DMS53 (cell line): ENCODE measurements at places on chromosomes 4 and X.

DNA sequence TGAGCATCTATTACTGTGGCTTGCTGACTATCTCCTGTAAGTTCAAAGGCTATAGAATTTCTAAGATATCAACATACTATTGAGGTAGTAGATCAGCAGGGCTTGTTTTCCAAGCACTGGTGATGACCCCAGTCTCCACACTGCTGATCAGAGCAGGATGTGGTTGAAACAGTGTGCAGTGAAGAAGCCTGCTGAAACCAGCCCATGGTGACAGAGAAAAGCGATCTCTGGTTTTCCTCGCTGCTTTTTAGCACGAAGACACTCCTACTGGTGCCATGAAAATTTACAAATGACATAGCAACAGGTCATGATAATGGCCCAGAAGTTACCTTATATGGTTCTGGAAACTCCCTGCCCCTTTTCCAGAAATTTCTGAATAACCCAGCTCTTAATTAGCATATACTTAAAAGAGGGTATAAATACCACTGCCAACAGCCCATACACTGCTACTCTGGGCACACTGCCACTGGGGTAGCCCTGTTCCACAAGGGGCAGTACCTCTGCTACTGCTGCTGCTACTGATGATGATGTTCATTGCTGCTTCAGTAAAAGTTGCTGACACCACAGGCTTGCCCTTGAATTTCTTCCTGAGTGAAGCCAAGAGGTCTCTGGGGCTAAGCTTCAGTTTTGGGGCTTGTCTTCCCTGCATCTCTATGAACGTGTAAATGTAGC, 1689.5 kb upstream of the PCDH10 start:
- no peak for DNase-seq

- no peak for DNase-seq
These were observed 7.8 kb upstream of the TMPRSS11D start for GRCh38 chr4:67891645-67892044.

DNA sequence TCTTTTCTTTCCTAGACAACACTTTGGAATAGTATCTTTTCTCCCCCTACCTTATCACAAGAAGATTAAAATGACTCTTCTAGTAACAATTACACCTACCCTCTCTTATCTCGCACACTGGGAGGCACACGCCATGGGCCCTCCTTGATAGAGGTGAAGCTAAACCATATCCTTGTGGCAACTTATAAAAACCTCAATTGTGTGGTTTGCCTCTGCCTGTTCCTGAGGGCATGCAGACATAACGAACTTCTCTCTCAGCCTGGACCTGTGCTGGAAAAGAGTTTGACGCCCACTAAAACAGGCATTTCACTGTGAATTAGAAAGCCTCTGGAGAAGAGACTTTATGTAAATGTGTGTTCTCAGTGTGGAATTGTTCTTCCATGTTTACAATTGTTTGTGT, 141.2 kb downstream of the NDST3 start:
- no peak for DNase-seq

DNA sequence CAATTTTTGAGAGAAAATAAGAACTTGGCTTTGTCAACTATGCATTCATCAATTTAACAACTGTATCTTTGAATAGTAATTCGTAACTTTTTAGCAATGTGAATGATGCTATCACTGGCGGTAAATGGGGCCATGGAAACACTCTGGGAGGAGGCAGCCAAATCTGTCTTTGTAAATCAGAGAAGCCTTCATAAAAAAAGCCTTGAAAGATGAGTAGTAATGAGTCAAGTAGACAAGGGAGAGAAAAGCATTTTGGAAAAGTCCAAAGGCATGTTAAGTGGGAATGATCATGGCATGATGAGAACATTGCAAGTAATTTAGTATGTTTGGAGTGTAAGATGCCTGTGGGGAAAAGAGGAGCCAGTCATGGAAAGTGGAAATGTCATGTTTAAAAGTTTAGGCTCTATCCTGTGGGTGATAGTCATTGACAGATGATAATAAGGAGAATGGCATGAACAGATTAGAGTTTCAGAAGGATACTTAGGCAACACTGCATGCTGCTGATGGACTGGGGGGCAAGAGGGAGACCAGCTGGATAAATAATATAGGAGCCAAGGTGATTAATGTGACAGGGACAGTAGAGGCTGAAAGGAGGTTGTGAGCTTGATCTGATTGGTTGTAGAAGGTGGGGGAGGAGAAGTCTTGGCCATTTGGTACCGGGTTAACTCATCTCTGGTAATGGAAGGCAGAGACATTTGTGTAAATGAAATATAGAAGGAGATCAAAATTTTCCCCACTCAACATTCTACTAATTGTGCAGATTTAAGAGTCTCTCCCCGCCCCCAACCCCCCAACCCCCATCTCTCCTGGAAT, 16.3 kb downstream of the SPRY1 start:
- no peak for DNase-seq

- DNase-seq: no peak
These were observed 3.3 kb downstream of the SLC25A6 start for GRCh38 chrX:1388651-1389050.

DNA sequence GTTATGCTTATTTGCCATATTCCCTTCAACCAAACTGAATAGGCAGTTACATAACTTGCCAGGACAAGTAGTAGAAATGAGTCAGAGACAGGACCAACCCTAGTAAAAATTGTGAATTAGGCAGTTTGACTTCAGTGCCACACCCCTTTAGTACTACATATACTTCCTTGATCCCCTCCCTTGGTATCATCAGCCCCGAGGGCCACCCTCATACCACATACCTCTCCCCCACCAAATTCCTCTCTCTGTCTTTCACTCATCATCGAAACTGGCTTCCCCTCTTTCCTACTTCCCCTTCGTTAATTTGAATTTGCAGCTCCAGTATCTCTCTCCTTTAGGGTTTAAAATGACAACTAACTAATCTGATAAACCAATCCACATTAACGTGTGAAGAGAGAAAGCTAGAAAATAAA, 7.9 kb upstream of the PTPN13 start:
- DNase-seq: no peak

GRCh38 chrX:29388509-29388908, 801.3 kb downstream of the IL1RAPL1 start:
- DNase-seq: no peak

DNA sequence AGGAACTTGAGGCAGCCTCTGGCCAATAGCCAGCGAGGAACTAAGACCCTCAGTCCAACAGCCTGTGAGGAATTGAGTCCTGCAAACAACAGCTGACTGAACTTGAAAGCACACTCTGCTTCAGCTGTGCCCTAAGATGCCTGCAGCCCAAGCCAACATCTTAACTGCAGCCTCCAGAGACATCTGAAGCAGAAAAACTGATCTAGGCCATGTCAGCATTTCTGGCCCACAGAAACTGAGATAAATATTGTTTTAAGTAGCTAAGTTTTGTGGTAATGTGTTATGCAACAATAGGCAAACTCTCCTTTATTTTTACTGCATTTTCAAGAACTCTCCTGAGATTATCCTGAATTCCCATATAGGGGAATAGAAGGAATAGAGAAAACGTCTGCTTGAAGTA, 24.4 kb upstream of the PIGA start:
- no peak for DNase-seq

DNA sequence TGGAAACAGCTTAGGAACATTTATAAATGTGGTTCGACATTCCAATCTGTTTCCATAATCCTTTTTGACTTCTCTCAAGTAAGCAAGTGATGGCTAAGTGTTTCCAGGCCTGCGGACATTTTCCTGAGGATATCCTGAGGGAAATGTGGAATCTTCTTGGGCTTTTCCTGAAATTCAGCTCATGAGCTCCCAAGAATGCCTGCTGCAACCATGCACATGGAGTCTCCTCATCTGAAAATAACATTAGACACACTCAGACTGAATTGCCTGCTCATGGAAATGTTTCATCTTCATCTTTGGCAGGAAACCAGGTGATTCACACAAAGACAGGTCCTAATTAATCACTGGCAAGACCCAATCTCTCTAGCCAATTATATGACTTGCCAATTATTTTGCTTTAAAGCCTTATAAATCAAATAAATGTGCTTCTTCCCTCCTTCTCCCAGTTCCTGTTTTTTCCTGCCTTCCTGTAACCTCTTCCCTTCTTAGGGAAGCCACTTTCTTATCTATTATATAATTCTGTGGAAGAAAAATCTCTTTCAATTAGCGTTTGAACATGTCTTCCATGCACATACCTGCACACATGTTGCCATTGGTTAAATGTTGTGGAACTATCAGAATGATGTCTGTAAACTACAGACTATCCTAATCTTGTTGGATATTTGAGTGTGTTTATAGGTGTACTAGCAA, 104.6 kb upstream of the MXRA5 start:
- DNase-seq: no peak

DNA sequence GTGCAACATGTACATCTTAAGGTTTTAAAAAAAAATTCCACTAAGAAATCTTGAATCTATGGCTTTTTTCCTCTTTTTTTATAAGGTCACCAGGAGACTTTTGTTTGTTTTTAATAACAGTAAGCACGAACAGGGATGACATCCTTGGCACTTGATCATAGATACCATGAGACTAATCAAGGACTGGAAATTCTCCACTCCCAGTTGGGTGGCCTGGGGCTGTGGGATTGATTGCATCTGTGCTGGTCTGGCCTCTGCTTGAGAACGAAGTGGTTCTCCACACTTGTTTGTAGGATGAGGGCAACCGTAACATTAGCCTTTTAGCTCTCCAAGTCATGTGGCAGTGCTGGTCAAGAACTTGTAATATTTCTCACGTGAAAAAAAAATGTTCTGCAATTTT, 35.4 kb downstream of the SNX25 start:
- DNase-seq: no peak

DNA sequence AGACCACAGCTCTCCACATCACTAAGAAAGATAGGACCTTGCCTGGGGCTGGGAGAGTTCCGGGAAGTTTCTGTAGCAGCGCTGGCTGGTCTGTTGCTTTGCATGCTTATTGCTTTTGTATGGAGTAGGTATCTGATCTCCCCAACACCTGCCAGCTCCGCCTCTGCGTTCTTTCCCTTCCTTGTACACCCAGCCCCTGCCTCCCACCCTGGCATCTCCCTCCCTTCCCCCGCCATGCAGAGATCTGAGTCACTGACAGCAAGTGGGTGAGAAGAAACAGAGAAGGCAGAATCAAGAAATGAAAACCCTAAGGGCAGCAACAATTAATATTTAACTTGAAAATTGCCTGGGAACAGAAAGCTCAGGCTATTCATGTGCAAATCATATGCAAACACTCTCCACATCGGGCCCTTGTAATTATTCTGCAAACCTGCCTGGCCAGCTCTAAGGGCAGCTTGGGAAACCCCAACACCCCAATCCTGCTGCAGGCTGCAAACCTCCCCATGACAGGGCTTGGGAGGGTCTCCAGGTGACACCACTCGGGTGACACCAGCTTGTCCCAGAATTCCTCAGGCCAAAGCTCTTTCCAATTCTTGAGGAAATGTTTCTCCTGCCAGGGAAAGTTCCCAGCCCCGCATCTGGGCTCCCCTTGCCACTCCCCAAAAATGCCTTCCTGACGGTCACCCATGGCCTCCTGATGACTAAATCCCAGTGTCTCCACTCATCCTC, 257.2 kb downstream of the FBXW7 start:
- DNase-seq: peak; percentile 82

DNA sequence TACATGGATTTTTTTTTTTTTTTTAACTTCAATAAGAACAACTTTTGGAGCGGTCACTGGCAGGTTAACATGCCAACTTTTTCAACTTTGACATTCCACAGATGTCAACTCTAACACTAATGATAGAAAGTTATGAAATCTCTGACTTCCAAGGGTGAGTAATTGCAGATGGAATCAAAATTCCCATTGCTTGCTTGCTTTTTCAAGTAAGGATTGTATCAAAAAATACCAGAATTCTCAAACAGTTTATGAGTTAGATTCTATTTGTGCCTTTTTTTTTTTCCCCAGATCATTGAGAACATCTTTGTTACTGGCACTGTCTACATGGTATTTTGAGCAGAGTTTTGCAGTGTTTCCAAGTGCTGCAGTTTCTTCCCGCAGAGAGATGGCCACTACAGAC, 50.3 kb upstream of the OTUD4 start:
- DNase-seq: no peak

DNA sequence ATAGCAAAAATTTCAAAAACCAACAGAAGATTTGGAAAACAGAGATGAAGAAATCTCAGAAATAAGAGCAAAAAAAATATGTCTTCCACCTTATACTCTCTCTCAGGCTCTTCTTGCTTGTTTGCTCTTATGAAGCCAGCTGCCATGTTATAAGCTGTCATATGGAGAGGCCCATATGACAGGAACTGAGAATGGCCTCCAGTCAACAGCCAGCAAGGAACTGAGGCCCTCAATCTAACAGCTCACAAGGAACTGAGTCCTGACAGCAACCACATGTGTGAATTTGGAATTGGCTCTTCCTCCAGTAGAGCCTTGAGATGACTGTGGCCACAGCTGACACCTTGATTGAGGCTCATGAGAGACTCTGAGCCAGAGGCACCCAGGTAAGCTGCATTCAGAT, 51.3 kb upstream of the MAOA start:
- DNase-seq: peak; percentile 11

DNA sequence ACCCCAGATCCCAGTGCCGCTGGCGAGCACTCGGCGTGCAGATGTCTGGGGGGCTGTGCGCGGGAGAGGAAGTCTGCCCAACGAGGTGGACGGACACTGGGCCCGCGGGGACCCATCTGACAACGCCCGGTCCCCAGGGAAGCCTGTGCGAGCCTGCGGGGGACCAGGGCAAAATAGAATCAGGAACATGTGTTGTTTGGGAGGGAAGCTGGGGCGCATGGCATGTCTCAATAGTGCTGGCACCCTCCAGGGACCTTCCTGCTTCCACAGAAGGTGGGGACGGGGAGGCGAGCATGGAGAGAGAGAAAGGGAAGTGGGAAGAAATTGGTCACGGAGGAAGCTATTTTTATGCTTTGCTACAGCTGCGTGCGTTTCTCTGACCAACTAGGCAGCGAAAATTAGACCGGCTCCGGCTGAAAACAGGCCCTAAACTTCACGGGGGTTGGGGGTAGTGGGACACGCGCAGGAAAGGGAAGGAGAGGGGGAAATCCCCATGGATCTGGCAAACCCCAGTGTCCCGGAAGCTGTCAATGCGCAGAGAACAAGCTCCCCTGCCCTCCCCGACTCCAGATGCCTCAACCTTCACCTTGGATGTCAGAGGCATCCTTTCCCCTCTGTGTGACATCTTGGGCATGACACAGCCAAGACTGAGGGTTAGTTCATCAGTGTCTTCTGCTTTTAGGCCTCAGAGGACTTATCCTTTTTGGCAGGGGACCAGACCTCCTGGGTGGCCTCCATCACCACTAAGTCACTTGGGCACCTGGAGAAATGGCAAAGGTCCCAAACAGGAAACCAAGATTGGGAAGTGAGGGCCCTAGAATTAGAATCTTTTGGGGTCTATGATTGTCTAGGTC, 169.8 kb upstream of the BCOR start:
- peak; percentile 27 for DNase-seq

DNA sequence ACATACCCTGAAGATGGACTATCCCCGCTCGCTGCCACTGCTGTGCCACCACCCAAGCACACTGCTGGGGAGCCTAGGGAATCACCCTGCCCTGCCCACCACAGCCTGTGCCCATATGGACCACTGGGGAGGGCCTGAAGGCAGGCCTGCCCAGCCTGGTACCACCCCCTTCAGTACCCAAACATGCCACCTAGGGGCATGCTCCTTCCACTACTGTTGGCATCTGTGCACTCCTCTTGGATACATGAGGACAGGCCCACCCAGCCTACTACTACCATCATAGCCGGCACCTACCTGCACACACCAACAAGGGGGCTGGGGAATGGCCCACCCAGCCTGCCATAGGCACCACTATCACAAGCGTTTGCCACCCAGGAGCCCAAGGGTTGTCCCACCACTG, 30.1 kb upstream of the PRDX4 start:
- no peak for DNase-seq
